Activated naive CD4-positive, alpha-beta T cell treated with anti-CD3 and anti-CD28 coated beads for 36 hours (primary cell): ENCODE measurements at places on chromosomes 2 and 18. TPM values are rescaled to one million over a fixed set of nuclear protein-coding genes. Genes with fewer than 3 reads are reported as not detected.

The WDPCP gene
- total RNA-seq = 5.6 TPM

The ACMSD gene
- total RNA-seq = not detected

The ZNF142 gene
- total RNA-seq = 28.4 TPM

The UPP2 gene
- total RNA-seq = not detected

The THADA gene
- 31.5 TPM for total RNA-seq

The PDE11A gene
- total RNA-seq = not detected

The TMEM17 gene
- 0.21 TPM for total RNA-seq

The MARCHF4 gene
- total RNA-seq = not detected

The VWA3B gene
- 0.43 TPM for total RNA-seq

The CXCR1 gene
- total RNA-seq = not detected

The CCDC178 gene
- not detected for total RNA-seq

The MRO gene
- not detected for total RNA-seq

The UCN gene
- total RNA-seq = 0.89 TPM

The NGEF gene
- total RNA-seq = not detected

The AQP4 gene
- total RNA-seq = not detected

The SERPINB12 gene
- total RNA-seq = not detected

The ATOH8 gene
- total RNA-seq = not detected

The DSG3 gene
- not detected for total RNA-seq

The FBXO36 gene
- 1.9 TPM for total RNA-seq

The EGR4 gene
- 0.07 TPM for total RNA-seq

The CHRNG gene
- not detected for total RNA-seq

The THSD7B gene
- not detected for total RNA-seq
